ENCODE measurements at places on chromosomes 6 and 20.

- no peak for DNase-seq
These were observed 17.9 kb upstream of the MAP7 start for GRCh38 chr6:136568129-136568528.

- no peak for DNase-seq
These were observed 171.9 kb downstream of the JARID2 start for GRCh38 chr6:15417811-15418210.

DNA sequence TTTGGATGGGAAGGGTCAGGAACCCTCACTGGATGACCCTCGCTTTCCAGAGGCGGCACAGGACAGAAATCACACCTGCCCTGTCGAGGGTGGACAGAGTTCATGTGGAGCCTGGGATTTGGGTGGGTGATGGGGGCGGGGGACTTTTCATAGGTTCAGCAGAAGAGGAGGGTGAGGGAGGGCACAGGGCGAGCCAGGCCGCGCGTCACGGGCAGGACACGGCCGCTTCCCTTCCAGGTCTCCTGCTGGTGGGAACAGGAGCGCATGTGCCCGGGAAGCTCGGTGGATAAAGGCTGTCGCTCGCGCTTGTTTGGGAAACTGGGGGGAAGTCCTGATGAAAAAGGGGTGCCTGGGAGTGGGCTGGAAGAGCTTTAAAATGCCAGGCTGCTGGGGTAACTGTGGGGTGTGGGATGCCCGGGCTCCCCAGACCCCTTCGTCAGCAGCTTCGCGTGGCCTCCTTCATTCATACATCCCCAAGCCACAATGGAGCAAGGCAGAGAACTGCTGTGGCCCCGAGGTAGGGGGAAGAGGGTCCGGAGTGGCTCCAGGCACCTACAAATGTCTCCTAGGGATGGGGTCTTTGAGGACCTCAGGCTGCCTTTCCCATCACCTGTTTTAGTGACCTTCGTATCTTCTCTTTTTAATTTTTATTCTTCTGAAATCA is 102.2 kb downstream of the DACT2 start:
- DNase-seq = no peak

DNA sequence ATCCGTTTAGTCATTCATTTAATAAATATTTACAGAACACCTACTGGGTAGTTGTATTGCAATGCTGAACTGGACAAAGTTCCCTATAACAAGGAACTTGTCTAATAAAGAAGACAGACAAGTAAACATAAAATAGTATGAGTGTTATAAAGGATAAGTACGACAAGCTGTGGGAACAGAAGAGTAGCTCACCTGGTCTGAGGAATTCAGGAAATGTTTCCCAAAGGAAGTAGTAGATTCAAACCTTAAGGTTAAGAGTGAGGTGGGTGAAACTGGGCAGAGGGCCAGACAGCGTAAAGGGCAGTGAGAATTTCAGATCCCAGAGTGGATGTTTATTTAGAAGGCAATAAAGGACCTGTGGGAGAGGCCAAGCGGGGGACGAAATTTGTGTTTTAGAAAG is 72.3 kb upstream of the CD2AP start:
- DNase-seq = no peak

GRCh38 chr20:60690771-60691170 is 561.3 kb upstream of the CDH4 start:
- no peak for DNase-seq

DNA sequence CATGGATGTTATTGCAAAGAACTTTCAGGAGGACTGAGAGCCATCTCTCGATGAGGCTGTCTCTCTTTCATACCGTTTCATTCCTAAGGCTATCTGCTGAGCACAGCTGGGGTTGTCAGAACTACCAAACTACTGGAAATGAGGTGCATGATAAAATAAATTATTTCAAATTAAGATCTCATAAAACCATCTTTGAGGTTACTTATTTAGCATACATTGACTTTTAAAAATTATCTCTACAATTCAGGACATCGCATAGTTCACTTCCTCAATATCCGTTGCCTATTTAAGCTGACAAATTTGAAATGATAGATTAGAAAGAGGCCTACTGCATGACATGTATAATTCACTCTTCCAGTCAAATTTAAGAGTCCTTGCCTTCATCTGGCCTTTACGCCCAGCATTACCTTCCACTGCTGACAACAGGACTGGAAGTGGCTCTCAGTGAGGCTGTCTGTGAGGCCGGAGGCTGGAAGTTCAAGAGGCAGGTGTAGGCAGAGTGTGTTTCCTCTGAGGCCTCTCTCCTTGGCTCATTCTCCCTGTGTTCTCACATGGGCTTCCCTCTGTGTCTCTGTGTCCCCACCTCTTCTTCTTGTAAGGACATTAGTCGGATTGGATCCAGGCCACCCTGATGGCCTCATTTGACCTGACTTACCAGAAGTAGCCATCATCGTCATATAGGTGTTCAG is 12.8 kb upstream of the DUSP22 start:
- no peak for DNase-seq

GRCh38 chr6:137698636-137699030 is 168.4 kb upstream of the TNFAIP3 start:
- no peak for DNase-seq

GRCh38 chr20:35091816-35092523 is 637 bp downstream of the TRPC4AP start:
- no peak for DNase-seq

DNA sequence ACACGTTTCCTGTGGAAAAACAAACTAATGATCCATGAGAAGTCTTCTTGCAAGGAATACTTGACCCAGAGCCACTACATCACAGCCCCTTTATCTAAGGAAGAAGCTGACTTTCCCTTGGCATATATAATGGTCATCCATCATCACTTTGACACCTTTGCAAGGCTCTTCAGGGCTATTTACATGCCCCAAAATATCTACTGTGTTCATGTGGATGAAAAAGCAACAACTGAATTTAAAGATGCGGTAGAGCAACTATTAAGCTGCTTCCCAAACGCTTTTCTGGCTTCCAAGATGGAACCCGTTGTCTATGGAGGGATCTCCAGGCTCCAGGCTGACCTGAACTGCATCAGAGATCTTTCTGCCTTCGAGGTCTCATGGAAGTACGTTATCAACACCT is 35.4 kb downstream of the GCNT2 start:
- no peak for DNase-seq

DNA sequence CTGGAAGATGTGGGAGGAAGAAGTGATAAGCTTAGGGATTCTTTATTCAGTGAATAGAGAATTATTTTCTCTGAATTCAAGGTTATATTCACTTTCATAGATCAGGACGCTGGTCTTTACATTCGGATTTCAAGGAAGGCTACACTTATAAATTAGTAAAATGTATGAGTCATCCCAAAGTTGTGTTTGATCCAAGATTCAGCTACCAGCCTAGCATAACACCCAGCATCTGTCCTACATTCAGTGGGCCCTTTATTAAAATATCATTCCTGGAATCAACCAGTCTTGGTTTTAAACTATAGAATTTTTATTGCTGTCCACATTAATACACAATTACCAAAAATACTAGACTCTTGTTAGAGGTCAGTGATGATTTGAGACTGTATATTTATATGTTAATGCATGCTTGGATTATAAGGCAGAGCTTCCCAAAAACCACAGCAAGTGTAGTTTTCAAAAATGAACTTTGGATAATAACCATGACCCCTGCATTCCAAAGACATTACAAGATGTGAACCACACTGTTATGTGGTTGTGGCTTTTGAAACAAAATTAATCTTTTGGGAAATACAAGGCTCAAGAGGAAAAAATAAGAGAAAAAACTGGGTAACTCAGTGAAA is 210.7 kb upstream of the CNR1 start:
- DNase-seq = no peak

GRCh38 chr6:12504325-12504966 is 212.1 kb upstream of the PHACTR1 start:
- no peak for DNase-seq

DNA sequence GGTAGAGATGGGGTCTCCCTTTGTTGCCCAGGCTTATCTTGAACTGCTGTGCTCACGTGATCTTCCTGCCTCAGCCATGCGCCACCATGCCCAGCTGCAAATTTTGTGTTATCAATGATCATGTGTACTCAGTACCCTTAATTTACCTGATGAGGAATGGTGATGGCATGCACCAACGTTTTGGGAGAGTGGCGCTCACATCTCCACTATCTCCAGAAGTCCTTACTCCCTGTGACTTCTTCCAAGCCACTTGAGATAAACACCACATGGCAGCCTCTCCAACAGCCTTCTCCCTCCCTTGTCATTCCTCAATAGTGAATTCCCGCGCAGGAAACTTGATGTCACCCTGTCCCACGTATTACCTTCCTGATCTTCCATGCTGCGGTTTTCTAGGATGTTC is 58.1 kb downstream of the PSMG4 start:
- DNase-seq = no peak

- DNase-seq = no peak
These were observed 98.9 kb downstream of the PDSS2 start for GRCh38 chr6:107360476-107360875.

GRCh38 chr6:36350082-36350481 is 13.4 kb upstream of the BNIP5 start:
- no peak for DNase-seq

GRCh38 chr6:7914311-7914710 is 3.7 kb upstream of the TXNDC5 start:
- DNase-seq = no peak

DNA sequence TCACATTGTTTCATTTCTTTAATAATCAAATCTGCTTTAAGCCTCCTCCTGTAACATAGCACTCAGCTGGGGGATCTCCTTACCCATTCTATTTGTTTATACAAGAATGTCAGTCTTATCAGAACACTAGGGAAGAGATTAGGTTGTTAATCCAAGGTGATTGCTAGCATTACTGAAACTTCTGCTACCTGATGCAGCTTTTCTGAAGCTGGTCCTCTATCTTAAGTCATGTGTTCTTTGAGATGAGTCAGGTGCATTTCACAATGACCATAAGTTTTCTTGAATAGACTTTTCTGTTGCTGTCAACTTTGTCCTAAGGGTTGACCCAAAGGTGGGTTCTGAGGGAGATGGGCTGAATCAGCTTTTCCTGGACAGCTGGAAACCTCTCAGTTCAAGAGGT is 60.7 kb upstream of the SYNCRIP start:
- no peak for DNase-seq

DNA sequence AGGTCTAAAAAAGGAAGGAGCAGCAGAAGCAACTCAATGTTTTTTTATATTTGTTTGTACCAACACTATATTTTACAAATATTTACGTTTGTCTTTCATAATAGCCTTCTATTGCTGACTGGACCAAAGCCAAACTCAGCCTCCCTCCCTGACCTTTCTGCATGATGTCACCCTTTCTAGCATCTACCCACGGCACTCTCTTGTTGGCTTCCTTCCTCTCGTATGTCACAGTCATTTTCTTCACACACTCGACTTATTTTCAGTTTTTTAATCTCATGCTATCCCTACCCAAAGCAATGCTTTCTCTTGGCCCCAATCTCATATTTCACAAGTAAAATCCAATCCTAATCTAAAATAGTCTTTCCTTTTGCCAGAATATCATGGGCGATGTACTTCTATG is 16.3 kb upstream of the FAM8A1 start:
- DNase-seq = no peak
